ENCODE measurements at places on chromosomes 12 and 14.

GRCh38 chr14:29911810-29912209 lies 15.8 kb downstream of the PRKD1 start:
- DNase-seq, result no peak

- DNase-seq, result no peak
These were observed 67.1 kb downstream of the RALGAPA1 start for GRCh38 chr14:35742032-35742371.

DNA sequence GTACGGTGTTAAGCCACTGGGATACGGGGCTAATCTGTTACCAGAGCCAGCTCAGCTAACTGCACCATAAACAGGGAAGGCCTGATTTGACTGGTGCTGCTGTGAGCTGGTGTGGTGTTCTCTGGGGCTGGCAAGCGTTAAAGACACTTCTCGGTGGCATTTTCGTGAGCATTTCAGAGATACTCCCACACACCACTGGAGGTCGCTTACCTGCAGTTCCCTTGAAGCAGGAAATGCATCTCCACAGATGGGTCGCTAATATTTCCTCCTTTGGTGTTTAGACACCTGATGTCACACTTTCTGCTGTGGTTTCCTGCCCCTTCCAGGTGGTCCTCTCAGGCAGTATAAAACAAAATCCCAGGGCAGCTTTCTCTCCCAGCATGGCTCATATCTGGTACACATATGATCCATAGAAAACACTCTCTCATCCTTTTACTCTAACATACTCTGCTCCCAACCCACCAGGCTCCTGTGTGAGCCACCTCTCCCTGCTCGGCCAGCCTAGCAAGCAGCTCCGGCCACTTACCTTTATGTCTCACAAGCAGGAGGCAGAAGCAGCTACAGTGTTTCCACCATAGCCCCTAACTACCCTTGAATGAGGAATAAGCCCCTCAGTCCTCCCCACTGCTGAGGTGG lies 129.9 kb upstream of the GRIN2B start:
- no peak for DNase-seq

DNA sequence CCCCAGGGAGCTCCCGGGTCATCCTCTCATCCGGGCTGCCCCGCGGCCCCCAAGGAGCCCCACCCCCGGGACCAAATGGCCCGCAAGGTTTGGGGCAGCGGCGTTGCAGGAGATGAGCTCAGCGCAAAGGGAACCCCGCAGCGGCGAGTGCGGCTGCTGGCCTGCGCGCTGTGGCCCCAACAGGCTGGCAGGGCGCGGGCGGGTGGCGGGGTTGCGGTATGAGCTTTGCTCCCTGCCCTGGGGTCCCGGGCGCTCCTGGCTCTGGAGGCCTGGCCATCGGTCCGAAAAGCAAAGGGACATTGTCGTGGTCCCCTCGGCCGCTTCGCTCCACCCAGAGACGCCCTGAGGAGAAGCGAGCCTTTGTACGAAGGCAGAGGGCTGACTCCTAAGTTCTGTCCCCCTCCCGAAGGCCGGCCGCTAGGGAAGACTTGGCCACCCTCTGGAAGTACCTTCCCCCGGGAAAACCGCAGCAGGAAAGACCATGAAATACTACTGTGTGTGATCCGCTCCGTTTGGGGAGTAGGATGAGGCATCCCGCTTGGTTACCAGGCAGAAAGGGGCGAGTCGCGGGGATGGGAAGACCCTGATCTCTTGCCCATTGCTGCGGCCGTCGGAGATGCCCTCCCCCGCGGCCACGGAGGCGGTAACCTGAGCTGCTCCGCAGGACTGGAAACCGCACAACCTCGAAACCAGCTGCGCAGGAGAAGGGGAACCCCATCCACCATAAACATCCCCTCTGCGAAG lies 620 bp upstream of the NID2 start:
- DNase-seq, result peak; percentile 48

GRCh38 chr14:103562429-103563225 lies at the start of the genes BAG5 and COA8:
TSS of gene BAG5 (minus strand) at chr14:103562657. CDS start at chr14:103561164, 1,493 bp downstream.
TSS of gene COA8 (plus strand) at chr14:103562960. CDS start at chr14:103563002, 42 bp downstream.
- peak; percentile 88 for DNase-seq

- DNase-seq, result no peak
These were observed 99.0 kb downstream of the LIN7A start for GRCh38 chr12:80838708-80839107.

- DNase-seq, result no peak
These were observed 62.7 kb downstream of the RBM19 start for GRCh38 chr12:113903381-113903863.

- DNase-seq, result no peak
These were observed 13.9 kb downstream of the SLC39A5 start for GRCh38 chr12:56243731-56244181.

DNA sequence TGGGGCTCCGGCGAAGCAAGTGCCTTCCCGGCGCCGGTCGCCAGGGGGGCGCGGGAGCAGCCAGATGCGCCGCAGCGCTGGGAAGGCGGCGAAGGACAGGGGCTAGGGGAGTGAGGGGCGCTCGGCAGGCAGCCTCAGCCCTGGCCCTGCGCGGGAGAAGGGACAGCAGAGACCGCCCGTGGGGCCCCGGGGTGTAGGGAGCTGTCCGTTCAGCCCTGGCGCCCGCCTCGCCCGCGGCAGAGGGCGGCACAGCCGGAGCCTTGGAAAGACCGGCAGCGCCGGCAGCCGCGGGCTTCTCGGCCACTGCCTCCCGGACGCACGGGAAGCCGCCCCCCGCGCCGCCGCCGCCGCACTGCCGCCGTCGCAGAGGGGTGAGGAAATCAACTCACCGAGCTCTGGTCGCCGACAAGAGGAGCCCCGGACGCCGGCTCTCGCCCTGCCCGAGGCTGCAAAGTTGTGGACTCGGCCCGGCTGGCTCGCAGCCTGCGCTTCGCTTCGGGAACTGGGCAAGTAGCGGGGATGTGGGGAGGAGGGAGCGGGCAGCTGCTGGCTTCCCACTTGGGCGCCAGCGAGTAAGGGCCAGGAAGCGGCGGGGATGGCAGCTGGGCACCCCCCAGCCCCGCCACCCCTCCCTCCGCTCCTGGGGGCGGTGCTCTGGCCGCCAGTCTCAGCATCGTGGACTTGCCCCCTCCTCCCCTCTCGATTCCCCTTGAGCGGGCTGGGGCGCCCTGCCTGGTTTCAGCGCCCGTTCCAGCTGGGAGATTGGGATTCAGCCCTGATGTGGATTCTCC lies at the start of gene ZDHHC22:
ZDHHC22 (minus strand) TSS at position 578 of the 791 bp plus-strand sequence. CDS start 2,053 bp downstream, outside the sequence.
- peak; percentile 31 for DNase-seq

- DNase-seq, result no peak
These were observed 216.2 kb upstream of the PDZRN4 start for GRCh38 chr12:40971911-40972310.

DNA sequence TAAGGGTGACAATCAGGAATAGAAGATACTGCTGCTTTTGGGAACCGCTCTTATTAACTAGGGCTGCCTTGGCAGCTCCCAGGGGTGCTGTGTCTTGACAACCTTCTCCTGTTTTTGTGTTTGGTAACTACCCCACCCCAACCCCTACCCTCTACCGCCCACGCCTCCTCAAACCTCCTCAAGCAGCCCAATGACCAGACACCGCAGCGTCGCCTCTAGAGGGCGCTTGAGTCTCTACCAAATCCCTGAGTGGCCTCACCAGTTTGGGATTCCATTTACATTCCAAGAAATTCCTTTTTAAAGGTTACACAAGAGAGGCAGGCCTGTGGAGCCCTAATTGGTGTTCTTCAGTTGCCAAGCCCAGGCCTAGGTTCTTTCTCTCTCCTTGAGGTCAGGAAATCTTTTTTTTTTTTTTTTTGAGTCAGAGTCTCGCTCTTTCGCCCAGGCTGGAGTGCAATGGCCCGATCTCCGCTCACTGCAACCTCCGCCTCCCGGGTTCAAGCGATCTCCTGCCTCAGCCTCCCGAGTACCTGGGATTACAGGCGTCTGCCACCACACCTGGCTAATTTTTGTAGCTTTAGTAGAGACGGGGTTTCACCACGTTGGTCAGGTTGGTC lies 72.4 kb upstream of the USP44 start:
- DNase-seq, result peak; percentile 37

- no peak for DNase-seq
These were observed 17.4 kb upstream of the GCH1 start for GRCh38 chr14:54920052-54920451.

- no peak for DNase-seq
These were observed 54.4 kb downstream of the EFCAB11 start for GRCh38 chr14:89899917-89900663.

GRCh38 chr14:61668282-61668681 lies 27.0 kb upstream of the HIF1A start:
- no peak for DNase-seq

DNA sequence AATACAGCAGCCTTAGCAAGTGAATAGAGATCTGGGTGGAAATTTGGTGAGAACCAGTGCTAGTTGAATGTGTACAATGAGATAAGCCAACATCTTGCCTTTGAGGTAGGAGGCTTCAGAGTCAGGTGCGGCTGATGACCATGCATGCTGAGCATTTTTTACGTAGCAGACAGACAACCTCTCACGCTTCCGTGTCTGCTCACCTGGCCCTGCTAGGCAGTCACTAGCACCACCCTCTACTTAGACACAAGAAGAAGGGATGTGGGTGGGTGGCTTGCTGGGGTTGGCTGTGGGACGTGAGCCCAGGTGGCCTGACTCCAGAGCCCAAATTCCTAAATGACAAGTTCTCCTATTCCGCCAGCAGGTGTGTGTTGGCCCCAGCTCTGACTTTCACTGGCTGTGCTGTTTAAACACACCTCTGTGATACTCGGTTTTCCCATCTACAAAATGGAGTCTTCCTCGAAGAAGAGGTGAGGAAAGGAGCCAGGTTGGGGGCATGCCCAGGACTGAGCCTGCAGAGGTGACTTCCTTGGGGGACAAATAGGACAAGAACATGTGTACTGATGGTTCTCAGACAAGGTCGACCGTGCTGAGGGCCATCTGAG lies 57.8 kb upstream of the BCL11B start:
- no peak for DNase-seq

DNA sequence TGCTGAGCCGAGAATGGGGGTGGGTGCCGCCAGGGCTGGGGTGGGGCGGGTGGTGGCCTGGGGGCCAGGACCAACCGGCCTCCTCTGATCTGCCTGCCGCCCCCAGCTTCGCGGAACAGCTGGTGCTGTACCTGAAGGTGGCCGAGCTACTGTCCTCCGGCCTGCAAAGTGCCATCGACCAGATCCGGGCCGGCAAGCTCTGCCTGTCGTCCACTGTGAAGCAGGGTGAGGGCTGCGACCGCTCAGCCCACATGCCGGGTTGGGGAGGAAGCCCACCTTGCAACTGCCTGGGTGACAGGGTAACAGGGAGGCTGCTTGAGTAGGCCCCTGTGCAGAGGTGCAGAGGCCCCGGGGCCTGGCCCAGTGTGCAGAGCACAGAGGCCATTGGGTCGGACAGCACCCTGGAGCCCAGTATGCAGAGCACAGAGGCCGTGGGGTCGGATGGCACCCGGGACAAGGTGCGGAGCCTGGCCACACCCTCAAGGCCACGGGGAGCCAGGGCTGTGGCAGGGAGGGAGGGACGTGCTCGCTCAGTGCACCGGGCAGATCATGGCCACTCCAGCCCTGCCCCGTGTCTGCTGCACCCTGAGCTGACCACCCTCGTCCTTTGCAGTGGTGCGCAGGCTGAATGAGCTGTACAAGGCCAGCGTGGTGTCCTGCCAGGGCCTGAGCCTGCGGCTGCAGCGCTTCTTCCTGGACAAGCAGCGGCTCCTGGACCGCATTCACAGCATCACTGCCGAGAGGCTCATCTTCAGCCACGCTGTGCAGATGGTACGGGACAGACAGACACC lies 9.5 kb upstream of the PUS1 start:
- DNase-seq, result no peak

DNA sequence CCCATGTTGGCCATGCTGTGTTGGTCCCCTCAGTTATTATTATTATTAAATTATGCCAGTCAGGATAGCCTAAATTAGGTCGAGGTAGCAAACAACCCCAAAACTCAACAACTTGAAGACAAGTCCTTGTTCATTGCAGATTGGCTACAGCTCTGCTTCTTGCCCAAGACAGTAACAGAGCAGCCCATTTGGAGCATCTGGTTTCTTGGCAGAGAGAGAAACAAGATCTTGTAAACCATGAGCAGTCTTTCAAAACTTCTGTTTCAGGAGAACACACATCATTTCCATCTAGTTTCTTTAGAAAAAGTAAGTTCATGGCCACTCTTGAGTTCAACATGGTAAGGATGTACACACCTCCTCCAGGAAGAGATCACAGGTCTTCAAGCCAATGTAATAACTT lies 52.3 kb downstream of the E2F7 start:
- no peak for DNase-seq

DNA sequence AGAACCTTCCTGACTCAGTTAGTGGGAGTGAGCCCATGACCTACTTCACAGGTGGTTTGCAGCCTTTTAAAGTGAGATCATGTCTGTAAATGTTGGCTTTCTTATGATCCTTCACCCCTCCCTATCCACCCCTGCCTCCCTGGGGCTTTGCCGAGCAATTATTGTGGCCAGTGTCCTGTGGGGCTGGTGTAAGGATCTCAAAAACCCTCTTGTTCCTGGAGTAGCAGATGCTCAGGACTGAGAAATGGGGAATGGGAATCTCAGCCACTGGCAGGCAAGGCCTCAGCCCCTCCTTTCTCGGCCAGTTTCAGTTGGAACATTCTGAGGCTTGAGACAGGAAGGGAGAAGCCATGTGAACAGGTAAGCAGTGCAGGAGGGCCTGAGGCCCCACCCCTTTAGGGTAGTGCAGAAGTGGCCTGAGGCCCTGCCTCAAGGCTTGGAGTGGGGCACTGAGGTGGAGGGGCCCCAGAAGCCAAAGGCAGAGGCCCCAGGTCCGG lies 53.8 kb downstream of the PLEKHG3 start:
- no peak for DNase-seq

DNA sequence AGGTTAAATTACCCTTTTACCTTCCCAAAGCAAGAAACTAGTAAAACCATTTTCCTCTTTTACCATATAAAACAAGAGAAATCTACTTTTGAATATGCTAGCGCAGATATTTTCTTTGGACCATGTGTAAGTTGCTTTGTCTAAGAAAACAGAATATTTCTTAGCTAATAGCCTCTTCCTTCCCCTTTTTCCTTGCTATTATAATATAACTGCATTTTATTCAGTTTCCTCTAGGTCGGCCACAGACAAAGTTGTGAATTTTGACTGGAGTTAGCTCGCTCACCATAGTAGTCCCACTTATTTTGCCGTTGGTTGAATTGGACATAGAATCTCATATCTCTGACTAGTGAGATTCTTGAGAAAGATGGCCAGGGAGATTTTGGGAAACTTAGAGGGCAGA lies 115.6 kb downstream of the PLEKHA5 start:
- no peak for DNase-seq

DNA sequence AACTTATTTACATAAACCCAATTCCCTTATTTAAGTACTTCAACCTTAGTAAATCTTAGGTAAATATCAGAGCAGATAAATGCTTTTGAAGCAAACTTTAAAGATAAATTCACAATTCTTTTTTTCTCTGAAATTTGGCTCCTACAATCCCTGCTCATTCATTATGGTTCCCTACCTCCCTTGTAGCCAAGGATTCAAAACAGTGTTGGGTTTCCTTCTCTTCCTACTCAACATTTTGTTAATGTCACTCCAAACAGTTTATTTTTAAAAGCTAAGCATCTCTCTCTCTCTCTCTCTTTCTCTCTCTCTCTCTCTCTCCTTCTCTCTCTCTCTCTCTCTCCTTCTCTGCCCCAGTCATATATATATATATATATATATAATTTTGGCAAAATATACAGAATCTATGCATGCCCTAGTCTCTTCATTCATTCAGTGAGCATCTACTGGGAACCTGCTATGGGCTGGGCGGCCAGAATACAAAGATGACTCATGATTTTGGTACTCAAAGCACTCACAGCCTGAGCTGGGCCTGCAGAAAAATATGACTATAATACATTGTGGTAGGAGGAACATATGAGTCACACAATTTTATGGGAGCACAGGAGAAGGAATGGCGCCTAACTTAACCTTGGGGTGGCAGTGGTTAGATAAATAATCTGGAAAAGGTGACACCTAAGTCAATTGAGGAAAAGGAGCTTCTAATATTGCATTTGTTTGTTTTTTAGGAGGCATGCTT lies 123.7 kb upstream of the DHRS4 start:
- peak; percentile 75 for DNase-seq

All from Caki2 (cell line).